ENCODE measurements at places on chromosomes 4 and X.
A peak's percentile ranks its signal among the peaks of the same experiment; 100 is the strongest.

DNA sequence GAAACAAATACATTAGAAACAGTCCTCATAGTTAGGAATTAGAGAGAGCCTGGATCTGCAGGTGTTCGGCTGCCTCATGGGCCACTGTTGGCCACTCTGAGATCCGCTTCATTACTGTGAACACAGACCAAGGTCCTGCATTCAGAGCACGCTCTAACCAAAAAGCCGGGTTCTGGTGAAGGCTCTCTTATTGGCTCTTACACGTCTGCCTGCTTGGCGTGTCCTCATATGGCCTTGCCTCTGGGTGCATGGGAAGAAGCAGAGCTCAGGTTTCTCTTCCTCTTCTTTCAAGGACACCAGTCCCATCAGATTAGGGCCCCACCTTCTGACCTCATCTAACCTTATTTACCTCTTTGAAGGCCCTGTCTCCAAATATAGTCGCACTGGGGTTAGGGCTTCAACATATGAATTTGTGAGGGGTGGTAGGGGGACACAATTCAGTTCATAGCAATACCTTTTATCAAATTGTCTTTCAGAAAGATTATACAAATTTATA is 37.1 kb upstream of the ELF2 start:
- no peak for DNase-seq

DNA sequence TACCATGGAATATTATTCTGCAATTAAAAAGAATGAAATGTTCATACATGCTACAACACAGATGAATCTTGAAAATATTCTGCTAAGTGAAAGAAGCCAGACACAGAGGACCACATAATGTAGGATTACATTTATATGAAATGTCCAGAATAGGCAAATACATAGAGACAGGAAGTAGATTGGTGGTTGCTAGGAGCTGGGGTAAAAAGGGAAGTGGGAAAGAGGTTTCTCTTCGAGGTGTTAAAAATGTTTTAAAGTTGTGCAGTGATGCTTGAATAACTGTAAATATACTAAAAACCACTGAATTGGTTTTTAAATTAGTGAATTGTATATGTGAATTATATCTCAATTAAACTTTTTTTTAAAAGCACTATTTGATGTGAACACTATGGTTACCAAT is 3.6 kb upstream of the NXT2 start:
- no peak for DNase-seq

GRCh38 chr4:7083597-7084563 is 16.0 kb upstream of the GRPEL1 start:
- no peak for DNase-seq

DNA sequence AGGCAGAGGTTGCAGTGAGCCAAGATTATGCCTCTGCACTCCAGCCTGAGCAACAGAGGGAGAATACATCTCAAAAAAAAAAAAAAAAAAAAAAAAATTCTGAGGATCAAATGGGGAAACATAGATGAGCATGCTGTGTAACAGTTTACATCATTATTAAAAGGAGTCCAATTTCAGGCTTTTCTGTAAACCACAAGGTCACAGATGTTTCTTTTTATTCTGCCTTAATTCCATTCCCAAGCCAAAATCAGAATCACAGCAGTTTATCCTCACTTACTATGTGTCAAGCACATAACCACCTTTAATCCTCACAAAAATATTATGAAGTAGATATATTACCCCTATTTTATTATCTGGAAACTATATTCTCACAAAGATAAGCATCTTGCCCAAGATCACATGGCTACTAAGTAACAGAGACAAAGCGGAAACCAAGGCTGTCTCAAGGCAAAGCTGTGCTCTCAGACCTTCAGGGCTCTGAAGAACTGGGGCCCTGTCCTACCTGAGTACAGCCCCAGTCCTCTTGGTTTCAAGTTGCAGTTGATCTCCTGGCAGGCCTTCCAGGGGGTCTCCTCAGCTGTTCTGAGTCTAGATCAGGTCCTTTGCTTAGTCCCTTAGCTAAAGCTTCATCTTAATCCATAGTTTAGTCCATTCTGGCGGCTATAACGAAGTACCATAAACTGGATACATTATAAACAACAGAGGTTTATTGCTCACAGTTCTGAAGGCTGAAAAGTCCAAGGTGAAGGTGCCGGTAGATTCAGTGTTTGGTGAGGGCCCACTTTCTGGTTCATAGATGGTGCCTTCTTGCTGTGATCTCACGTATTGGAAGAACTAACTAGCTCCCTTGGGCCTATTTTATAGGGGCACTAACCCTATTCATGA is 141.3 kb downstream of the PALLD start:
- no peak for DNase-seq

DNA sequence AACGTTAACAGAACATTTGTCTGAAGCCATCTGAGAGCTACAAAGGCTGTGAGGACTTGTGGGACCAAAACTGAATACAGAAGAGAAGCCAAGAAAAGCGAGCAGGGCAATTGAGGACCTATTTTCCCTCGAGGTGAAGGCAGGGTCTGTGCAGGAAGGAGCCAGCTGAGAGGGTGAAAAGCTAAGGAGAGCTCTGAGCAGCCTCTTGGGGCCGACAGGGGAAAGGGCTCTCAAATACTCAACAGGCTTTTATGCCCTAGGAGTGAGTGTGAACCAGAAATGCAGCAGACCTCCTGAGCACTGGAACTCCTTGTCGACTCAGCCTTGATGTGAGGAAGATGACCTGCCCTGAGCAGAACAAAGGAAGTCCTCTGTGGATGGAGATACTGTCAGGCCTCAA is 54.2 kb downstream of the C4orf50 start:
- no peak for DNase-seq

DNA sequence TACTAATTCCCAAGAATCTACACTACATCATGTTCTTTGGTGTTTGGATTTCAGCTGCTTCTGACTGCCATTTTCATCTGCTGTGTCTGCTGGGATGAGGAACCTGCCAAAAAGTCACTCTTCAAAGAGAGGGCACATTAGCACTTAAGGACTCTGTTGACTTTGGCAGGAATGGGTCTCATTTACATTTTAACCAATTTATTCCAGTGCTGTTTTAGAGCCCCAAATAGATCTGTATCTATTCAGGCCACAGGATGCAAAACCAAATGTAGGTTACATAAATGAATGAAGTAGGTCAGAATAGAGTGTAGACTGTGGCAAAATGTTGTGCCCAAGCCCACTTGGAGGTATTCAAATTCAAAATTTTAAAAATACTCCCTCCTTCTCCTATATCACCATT is 14.4 kb downstream of the TXK start:
- no peak for DNase-seq

DNA sequence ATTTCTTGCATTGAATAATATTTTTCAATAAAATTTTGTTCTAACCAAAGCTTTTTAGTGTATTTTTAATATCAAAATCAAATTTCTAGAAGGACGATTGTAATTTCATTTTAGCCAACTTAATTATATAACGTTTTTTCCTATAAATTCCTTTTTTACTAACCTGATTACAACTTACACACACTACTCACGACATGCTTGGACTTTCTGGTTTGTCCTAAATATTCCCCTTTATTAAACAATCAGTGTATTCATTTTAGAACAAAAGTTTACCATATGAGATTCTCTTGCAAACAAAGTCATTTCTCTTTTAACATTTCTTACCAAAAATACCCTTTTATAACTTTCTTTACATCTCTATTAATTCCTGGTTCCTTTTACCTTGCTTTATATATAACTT is 173.7 kb downstream of the PWWP3B start:
- no peak for DNase-seq

DNA sequence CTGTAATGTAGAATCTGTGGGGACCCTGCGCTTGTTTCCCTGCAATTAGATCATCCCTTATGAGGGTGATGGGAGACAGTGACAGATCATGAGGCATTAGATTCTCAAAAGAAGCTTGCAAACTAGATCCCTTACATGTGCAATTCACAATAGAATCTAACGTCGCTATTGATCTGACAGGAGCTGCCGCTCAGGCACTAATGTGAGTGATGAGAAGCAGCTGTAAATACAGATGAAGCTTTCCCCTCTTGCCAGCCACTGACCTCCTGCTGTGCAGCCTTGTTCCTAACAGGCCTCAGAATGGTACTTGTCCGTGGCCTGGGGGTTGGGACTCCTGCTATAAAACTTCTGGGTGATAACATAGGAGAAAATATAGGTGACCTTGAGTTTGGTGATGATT is 1076.8 kb downstream of the PDHA2 start:
- DNase-seq = no peak

- DNase-seq = no peak
These were observed 41.4 kb downstream of the DCAF12L2 start for GRCh38 chrX:126124721-126125120.

DNA sequence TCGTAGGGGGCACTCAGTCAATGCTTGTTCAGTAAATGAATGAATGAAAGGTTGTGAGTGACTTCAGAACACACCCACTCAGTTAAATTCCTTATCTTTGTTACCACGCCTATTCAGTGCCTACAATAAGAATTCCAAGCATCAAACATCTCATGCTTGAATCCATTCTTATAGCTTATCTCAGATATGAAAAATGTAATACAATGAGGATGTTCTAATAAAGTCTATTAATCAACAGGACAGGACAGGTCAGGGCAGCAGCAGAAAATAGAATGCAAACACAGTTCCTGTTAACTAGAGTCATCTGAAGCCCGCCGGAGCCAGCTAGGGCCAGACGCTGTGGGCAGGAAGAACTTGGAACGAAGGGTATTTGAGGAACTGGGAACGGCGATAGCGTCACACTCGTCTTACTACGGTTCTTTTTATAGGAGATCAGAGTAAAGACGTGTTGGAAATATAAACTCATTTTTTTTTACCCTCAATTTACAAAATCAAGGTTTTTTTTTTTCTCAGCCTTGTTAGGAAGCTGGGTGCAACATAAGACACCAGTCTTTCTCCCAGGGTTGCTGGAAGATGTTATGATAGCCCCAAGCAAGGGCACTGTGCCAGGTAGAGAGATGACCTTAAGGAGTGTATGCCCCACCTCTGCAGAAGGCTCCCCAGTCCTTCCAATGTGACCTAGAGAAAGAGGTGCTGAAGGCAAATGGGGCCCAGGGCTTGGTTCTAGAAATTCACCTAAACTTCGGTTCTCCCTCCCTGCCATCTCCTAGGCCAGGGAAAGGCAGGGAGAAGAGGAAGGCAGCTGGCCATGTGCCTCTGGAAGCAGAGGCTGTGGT is 48.3 kb downstream of the SEL1L3 start:
- DNase-seq = no peak

- DNase-seq = no peak
These were observed 64.0 kb upstream of the PGM2 start for GRCh38 chr4:37762294-37762990.

- DNase-seq = no peak
These were observed 54.4 kb downstream of the TAPT1 start for GRCh38 chr4:16171831-16172230.

DNA sequence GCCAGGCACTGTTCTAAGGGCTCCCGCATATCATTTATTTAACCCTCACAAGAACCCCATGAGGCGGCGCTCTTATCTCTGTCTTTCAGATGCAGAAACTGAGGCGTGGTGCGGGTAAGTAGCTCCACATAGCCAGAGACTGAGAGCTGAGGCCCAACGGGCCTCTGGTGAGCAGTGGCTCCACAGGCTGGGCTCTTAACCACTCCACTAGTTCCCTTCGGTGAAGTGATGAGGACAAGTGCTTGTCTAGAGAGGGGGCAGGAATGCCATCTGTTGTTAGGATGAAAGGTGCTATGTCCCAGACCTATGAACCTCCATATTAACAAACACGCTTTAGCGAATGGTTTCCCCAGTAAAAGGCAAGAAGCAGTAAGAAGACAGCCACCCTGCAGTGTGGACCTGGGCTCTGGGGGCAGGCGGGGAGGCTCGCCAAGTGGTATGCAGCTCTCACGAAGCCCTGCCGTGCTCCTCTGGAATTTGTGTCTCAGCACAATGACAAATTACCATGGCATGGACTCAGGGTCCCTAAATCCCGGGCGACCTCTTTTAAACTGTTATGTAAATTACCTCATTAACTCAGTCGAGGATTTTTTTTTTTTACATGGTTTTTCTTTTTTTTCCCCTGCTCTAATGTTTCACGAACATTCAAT is 20.9 kb upstream of the S100G start:
- DNase-seq = no peak

GRCh38 chr4:42574870-42575430 is 82.0 kb downstream of the ATP8A1 start:
- no peak for DNase-seq

- peak; percentile 40 for DNase-seq
These were observed 626 bp downstream of the JADE3 start for GRCh38 chrX:46912603-46913491.

DNA sequence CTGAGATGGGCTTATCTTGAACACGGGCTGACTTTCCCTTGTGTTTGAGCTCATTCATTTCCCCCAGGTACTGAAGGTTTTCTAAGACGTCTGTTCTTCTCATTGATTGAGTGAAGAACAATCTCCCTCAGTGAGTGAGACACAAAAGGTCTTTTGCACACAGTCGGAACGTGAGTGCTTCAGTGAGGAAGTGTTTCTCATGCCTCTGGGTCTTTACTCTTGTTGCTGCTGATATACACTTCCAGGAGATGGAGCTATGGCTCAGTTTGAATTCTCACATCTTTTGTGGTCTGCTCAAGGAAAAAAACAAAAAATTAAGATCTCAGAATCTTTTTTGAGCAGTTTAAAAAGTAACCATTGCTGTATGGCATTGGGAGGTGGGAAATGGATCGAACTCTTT is 981.9 kb upstream of the TENM3 start:
- DNase-seq = no peak

GRCh38 chr4:1416948-1417260 is 10.7 kb upstream of the NKX1-1 start:
- DNase-seq = peak; percentile 14

DNA sequence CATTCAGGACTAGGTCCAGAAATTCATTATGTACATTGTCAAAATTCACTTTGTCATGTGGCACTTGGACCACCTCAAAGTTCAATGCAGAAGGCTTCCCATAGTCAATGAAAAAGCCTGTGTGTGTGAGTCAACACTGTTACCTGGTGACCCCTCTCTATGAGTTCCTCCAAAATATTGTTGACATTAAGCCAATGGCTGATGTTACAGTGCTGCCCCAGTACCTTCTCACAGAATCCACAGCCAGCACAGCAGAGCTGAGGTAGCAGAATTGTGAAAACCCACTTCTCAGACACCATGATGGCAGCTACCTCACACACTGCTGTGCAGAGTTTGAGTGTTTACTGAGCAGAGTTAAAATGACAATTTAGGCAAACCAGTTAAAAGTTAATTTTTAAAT is 22.4 kb upstream of the UGT2B4 start:
- no peak for DNase-seq

DNA sequence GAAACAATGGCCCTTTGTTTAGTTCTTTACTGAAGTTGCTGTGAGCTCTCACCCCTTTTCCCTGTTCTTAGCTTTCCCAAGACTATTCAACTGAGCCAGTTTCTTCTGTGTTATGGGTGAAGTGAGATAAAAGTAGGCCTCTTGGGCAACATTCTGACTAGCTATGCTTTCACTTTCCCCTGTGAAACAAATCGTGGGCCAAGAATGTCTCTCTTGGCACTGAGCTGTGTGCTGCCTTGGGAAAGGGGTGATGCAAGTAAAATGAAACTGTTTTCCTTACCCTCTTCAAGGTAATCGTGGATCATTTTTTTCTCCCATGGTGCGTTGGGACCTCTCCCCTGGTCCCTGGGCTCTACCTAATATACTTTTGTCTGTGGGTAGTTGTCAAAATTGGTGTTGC is 653.9 kb upstream of the MAGEB2 start:
- DNase-seq = no peak
